ENCODE measurements at places on chromosomes 1 and 21.

DNA sequence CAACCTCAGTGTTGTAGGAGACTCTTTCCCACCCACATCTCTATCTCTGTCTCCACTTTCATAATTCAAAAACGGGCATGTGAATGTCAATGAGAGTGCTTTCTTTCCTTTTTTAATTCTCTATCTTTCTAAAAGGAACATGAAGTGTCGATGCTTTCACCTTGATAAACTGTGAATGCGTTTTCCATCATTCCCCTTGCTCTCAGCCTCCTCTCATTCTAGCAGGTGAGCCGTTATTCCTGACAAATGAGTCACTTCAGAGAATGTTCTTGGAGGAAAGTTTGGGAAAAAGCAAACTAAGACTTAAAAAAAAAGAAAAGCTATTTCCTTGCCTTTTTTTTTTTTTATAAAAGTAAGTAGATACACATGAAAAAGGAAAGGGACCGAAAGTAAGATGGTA, 226.0 kb upstream of the C1orf87 start:
- peaks cover 17% of the 10 kb centered on the region for H3K27me3 ChIP-seq
- H3K4me1 ChIP-seq, result no peaks in the 10 kb centered on the region
- H3K4me3 ChIP-seq, result no peak overlapping the region
- H3K27ac ChIP-seq, result no peak overlapping the region

- H3K4me1 ChIP-seq, result peaks cover 5% of the 10 kb centered on the region
- no peak overlapping the region for H3K4me3 ChIP-seq
- H3K36me3 ChIP-seq, result no peaks in the 10 kb centered on the region
- H3K27ac ChIP-seq, result no peak overlapping the region
- no peaks in the 10 kb centered on the region for H3K27me3 ChIP-seq
- no peak for DNase-seq
These were observed 13.2 kb downstream of the KRTAP26-1 start for GRCh38 chr21:30306884-30307283.

DNA sequence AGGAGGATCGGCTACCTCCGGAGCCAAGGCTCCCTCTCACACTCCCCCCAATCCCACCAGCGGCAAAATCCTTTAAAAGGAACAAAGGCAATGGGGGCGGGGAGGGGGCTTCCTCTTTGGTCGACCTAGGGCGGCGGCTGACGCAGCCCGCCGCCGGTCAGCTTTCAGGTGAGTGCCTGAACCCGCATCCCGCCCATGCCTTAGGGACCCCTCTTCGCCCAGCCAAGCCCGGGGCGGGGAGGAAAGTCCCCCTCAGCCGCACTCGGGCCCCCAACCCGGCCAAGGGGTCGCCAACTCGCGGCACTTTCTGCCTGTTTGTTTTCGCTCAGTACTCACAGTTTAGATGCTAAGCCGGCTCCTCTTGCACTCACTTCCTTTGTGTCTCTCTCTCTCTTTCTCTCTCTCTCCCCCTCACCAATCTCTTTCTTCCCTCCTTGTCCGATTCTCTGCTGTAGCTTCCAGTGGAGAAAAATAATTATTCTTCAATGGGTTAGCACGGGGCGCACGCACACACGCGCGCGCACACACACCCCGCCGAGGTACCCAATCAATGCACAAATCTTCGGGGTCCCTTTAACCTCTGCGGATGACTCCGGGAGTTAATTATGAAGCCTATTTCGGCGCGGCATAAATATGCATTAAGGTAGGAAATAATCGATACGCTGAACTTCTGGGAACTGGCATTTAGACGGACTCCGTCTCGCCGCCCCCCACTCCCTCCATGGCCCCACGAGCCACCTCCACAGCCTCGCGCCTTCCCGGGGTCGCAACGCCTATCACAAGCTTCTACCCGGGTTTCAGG, at the start of gene BLACAT1:
BLACAT1 (minus strand) TSS at position 465 of the 802 bp plus-strand sequence.
- H3K4me3 ChIP-seq, result peak within 1 kb of the TSS; percentile 88
- no peaks in the 10 kb centered on the region for H3K36me3 ChIP-seq
- peaks cover 78% of the 10 kb centered on the region for H3K27me3 ChIP-seq
- peak within 1 kb of the TSS; percentile 66 for H3K27ac ChIP-seq

DNA sequence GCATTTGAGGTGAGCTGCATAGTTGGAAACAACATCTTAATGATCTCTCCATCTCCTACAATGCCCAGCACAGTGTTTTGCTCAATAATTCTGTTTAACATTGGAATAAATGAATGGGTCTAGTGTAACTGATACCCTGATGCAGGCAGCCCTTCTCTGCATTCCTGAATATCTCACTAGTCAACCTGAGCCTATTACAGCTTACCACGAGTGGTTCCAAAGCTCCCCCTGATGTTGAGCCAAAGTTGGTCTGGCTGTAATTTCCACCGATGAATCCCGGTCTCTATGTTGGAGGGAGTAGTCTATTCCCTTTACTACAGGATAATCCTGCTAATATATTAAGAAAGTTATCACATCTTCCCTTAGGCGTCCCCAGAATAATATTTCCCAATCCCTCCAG, 63.8 kb downstream of the ZBTB18 start:
- no peak overlapping the region for H3K27ac ChIP-seq
- peaks cover 30% of the 10 kb centered on the region for H3K4me1 ChIP-seq
- H3K4me3 ChIP-seq, result no peak overlapping the region
- no peaks in the 10 kb centered on the region for H3K27me3 ChIP-seq
- no peaks in the 10 kb centered on the region for H3K36me3 ChIP-seq
- DNase-seq, result no peak

- H3K27me3 ChIP-seq, result peaks cover 57% of the 10 kb centered on the region
- DNase-seq, result no peak
- peaks cover 7% of the 10 kb centered on the region for H3K36me3 ChIP-seq
These were observed 794 bp downstream of the NID1 start for GRCh38 chr1:236063919-236064673.

DNA sequence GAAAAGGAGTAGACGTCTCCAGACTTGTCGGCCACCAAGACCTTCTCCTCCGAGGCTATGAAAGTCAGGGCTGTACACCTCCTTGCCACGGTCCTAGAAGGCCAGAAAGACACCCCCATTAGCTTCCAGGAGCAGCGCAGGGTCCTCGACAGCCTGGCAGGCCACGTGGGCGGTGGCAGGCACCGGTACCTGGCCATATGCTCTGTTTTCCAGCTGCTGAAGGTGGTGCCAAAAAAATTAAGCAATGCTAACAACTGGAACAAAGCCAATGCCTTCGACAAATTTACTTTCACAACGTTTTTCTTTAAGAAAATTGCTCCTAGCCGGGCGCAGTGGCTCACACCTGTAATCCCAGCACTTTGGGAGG, 15.9 kb downstream of the WDR4 start:
- H3K4me1 ChIP-seq, result peaks cover 5% of the 10 kb centered on the region
- H3K4me3 ChIP-seq, result no peak overlapping the region
- no peak overlapping the region for H3K27ac ChIP-seq
- no peaks in the 10 kb centered on the region for H3K27me3 ChIP-seq

DNA sequence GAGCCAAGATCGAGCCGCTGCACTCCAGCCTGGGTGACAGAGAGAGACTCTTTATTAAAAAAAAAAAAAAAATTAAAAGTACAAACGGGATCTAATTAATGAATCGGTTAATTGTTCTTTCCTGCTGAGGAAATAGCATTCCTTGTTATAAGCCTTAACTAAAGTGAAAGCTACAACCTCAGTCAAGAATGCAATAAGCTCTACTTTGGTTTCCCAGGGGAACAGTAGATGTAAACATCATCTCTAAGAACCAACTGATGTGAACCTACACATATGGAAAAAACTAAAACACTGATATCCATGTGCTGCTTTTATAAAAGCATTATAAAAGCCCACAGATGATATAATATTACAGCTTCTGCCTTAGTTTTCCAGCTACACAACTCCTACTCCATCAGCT, 41.9 kb downstream of the LPGAT1 start:
- H3K27me3 ChIP-seq, result no peaks in the 10 kb centered on the region
- H3K4me3 ChIP-seq, result no peak overlapping the region
- H3K27ac ChIP-seq, result no peak overlapping the region

- no peak overlapping the region for H3K27ac ChIP-seq
- no peaks in the 10 kb centered on the region for H3K36me3 ChIP-seq
- DNase-seq, result no peak
- no peak overlapping the region for H3K4me3 ChIP-seq
These were observed 3.9 kb upstream of the ARL8A start for GRCh38 chr1:202148391-202148790.

DNA sequence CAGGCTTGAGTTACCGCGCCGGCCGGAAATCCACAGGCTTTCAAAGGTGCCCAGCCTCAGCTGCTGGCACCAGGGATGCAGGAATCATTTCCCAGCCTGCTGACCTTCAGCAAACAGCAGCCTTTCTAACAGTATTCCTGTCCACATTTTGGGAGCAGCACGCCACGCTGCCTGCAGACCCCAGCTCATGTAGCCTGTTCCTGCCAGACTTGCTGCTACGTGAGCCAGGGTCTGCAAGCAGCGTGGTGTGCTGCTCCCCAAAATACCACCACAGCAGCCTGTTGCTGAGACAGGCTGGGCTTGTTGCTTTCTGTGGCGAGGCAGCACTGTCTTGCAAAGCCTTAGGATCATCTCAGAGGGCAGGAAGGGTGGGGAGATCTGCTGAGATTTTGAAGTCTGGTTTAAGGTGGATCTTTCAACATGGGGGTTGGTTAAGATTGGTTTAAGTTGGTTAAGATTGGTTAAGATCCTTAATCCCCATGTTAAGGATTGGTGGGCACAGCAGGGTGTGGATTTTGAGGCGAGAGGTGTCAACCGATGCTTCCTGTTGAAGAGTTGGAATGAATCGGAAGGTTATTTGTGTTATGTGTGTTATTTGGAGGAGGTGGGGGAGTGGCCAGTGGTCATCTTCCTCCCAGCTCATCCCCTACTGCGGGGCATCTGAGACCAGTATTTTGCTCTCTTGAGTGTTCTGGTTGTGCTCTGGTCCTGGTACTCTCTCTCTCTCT, 12.9 kb downstream of the FAAH start:
- peaks cover 6% of the 10 kb centered on the region for H3K36me3 ChIP-seq
- DNase-seq, result no peak
- peaks cover 17% of the 10 kb centered on the region for H3K4me1 ChIP-seq
- H3K27me3 ChIP-seq, result no peaks in the 10 kb centered on the region
- peak overlapping the region; percentile 77 for H3K4me3 ChIP-seq

GRCh38 chr21:29164323-29164942, 34.0 kb downstream of the MAP3K7CL start:
- H3K4me3 ChIP-seq, result no peak overlapping the region
- no peaks in the 10 kb centered on the region for H3K27me3 ChIP-seq
- no peak overlapping the region for H3K27ac ChIP-seq
- no peaks in the 10 kb centered on the region for H3K36me3 ChIP-seq

DNA sequence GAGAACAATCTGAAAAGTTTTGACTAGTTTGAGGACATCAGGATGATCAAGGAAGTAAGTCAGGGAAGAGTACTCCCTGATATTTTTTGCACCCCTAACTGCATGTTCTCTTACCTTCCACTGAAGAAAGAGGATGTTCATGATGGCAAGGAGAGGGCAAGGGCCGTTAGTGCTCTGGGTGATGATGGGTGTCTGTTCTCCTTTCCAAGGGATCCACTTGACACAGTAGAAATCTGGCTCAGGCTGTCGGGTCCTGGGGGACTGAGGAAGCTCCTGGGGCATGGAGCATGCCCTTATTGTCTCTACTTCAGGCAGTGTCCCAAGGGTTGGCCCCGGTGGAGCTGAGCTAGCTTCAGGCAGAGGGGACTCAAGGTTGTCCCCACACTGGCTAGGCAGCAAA, 4.7 kb downstream of the MINDY1 start:
- H3K27ac ChIP-seq, result no peak overlapping the region
- peaks cover 14% of the 10 kb centered on the region for H3K36me3 ChIP-seq
- no peaks in the 10 kb centered on the region for H3K27me3 ChIP-seq

DNA sequence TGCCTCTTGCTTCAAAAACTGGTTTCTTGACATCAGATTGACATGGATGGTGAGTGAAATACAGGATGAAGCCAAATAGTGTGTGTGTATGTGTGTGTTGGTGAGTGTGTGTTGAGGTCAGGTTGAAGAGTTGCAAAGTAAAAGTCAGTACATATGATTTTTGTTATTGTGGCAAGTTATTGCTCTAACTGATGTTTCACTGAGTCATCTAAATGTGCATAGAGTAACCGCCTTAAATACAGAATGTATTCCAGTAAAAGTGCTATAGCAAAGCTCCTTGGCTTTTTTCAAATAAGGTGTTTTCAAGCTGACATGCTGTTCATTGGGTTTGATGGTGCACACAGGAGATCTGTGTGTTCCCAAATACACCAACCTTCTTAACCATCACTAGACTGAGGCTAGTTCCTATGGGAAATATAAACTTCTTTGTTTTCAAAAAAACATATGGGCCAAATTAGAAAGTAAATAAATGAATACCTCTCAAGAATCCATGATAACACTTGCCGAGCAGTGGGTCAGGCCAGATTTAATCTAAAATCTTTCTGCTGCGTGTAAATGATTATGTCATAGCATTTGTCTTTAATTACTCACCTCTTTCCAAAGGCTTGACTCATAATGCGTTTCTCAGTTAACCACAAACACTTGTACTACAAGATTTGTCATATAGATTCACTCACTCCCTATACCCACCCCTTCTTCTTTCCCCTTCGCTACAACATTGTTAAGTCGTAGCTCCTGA, 151.1 kb downstream of the LYPLAL1 start:
- H3K4me3 ChIP-seq, result no peak overlapping the region
- H3K27ac ChIP-seq, result no peak overlapping the region
- peaks cover 4% of the 10 kb centered on the region for H3K36me3 ChIP-seq
- H3K27me3 ChIP-seq, result no peaks in the 10 kb centered on the region
- no peak for DNase-seq
